GM12892 (cell line): ENCODE measurements at places on chromosomes 1 and 21.

- DNase-seq: no peak
Measured at GRCh38 chr1:164702216-164702615, 143.2 kb downstream of the PBX1 start.

DNA sequence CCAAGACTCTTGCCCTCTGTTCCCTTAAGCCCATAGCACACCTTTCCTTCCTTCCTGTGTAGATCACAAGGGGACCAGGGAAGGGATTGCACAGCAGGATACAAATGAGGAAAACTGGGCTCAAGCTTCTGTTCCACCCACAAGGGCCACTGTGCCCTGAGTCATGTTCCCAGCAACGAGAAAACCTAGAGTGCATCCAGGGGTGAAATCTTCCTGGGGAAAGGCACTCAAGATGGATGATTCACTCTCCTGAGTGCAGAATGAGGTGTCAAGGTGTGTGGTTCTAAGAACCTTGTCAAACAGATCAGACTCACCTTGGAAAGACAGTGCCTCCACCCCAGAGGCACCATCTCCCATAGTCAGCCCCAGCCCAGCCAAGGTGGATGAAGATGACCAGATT, 40.7 kb upstream of the EYA3 start:
- DNase-seq: no peak

DNA sequence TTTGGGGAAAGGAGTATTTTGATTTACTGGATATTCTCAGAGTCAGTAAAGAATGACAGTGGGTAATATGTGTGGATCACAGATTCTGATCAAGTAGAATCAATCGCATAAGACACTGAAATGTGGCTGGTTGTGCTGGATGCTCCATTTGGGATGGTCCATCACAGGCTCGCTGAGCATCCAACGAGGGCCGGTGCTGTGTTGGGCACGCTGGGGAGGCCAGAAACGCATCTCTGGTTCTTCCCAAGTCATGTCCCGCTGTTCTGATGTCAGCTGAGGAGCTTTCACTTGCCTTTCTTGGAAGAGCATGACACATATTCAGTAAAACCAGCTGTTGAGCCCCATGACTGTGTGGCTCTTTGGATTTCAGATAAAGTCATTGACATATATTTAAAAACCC, 72.0 kb downstream of the UMODL1 start:
- DNase-seq: no peak

GRCh38 chr21:45937721-45938452, 43.7 kb upstream of the COL6A1 start:
- no peak for DNase-seq

DNA sequence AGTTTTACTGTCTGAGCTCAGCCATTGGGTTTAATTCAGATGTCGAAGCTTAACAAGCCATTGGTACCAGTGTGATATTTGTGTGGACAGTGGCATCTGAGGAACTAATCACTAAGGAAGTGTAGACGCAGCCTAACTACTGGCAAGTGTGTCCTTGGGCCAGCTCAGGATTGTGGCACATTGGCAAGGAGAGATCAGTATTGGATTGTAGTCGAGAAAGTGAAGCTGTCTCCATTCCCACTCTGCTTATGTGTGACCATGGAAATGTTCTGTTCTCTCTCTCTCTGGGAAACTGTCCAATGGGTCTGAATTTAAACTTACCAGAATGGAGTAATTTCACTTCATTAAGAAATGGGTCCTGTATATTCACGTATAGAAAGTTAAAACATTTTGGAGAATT, 112.2 kb downstream of the ITSN1 start:
- no peak for DNase-seq

DNA sequence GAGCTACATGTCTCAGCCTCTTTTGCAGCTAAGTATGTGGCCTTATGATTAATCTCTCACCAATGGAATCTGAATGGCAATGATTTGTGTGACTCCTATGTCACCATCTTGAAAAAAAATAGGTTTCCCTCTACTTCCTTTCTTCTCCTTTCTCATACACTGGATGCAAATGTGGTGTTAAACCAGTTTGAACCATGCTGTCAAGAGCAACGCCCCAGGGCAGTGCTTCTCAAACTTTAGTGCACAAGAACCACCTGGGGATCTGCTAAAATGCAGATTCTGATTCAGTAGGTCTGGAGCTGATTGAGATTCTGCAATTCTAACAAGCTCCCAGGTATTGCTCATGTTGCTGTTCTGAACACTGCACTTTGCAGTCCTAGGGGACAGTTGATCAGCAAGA, 44.7 kb upstream of the ZNF644 start:
- no peak for DNase-seq

DNA sequence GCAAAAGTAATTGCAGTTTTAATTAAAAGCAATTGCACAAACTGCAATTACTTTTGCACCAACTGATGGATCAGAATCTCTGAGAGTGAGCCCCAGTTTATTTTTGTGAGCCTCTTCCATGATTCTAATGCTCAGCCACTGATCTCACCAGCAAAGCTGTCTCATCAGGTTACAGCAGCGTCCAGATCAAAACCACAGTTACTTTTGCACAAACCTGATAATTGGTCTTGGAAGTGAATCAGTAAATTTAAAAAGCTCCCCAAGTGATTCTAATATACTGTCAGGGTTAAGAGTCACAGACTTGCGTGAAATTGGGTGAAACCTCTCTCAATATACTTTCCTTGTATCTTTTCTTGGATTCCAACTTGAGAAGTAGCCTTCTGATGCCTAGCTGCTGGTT, 13.5 kb upstream of the CR2 start:
- no peak for DNase-seq

GRCh38 chr1:79293611-79294010, 287.1 kb upstream of the ADGRL4 start:
- DNase-seq: no peak
